ENCODE measurements at places on chromosomes 5 and 9. TPM values are rescaled to one million over a fixed set of nuclear protein-coding genes. Genes with fewer than 3 reads are reported as not detected.

Gene SYK
- total RNA-seq: not detected

Gene PKD2L2
- total RNA-seq: not detected

Gene FAXDC2
- total RNA-seq: 4.5 TPM

Gene CSF2
- total RNA-seq: 0.89 TPM

Gene ENTPD2
- total RNA-seq: not detected

Gene SPINK13
- total RNA-seq: 0.37 TPM

Gene OR5C1
- not detected for total RNA-seq

Gene ANKRD20A1
- total RNA-seq: 0.12 TPM

Gene ARID3C
- 0.22 TPM for total RNA-seq

Gene RANBP3L
- 0.11 TPM for total RNA-seq

Gene OTP
- total RNA-seq: not detected

Gene SUSD3
- total RNA-seq: 14.2 TPM

Gene IRGM
- 0.22 TPM for total RNA-seq
